Cortex of kidney (tissue), 1 donor: ENCODE measurements at places on chromosomes 3 and 15.

- DNase-seq: no peak
Observed at GRCh38 chr3:127177226-127177625, 15.7 kb upstream of the PRR23E start.

- no peak for DNase-seq
Observed at GRCh38 chr3:107637416-107638183, 114.8 kb downstream of the BBX start.

- no peak for DNase-seq
Observed at GRCh38 chr3:174873832-174874657, 14.9 kb downstream of the NAALADL2 start.

DNA sequence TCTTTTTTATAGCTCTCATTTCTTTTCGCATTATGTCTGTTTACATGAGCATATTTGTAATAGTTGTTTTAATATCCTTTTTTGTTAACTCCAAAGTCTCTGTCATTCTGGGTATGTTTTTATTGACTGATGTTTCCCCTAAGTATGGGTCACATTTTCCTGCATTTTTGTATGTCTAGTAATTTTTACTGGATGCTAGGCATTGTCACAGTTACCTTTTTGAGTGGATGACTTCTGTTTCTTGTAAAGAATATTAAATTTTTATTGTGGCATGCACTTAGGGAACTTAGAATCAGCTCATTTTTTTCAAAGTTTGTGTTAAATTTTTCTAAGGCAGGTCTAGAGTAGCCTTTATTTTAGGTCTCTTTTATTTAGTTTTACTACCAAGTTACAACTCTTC, 40.7 kb downstream of the ANAPC13 start:
- DNase-seq: no peak

GRCh38 chr15:71476823-71477222, 333.5 kb upstream of the NR2E3 start:
- DNase-seq: no peak

DNA sequence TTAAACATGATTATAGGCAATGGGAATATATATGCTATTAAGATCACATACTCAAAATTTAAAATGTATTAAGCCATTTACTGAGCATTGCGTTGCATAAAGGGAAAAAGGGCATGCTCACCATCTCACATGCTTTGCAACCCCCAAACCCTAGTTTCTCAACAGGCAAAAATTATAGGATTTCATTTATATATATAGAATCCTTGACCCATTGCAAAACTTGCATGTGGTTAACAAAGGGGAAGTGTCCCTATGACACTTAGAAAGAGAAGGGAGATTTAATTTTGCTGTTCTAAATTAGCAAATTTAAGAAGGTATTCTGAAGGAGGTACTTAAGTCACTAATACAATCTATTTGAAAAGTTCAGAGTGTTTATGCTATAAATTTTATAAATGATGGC, 837.8 kb downstream of the DIPK2A start:
- DNase-seq: no peak

- DNase-seq: no peak
Observed at GRCh38 chr3:76138921-76139320, 353.6 kb upstream of the ZNF717 start.

GRCh38 chr15:89113296-89114024, 25.2 kb downstream of the ABHD2 start:
- no peak for DNase-seq

DNA sequence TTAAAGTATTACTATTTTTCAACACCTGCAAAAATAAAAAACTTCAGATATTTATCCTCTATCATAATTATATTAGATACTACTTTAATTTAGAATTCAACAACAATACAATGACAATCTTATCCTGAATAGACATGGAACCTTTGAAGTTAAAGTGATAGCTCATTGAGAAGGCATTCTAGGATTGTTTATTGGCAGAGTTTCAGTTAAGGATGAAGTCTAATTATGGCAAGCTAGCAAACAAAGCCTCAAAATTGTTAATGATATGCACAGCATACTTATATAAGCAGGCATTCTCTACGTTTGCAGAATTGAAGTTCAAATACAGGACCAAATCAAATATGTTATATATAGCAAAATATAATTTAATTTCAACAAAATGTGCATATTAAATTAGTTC, 91.2 kb upstream of the ABI3BP start:
- no peak for DNase-seq

DNA sequence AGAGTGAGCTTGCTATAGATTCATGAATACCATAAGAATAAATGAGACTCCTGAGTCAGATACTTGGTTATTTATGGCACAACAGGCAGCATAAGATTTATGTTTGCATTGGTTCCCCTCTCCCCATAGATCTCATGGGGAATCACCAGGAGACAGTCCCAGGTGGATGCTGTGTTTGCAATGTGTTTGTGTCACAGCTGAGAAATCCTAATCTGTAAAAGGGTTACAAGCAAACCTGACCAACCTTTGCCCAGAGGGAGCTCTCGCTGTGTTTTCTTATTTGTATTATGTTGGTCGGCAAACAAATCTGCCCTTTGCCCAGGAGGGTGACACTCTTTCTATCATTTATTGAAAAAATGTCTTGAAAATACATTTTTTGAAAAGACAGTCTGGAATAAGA, 236.2 kb downstream of the ZPLD1 start:
- no peak for DNase-seq

DNA sequence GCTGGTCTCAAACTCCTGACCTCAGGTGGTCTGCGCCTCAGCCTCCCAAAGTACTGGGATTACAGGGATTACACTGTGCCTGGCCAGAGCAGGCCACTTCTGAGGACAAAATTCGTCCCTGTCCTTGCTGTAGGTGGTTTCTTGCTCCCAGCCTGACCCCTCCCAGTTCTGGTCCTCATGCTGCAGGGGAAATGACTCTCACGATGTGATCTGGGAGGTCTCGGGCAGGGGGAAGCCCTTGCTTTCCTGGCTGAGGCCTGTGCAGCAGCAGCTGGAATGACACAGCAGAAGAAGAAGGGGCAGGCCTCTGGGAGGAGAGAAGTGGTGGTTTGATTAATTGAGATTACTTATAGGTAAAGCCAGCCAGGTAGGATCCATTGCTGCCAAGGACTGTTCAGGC, 39.3 kb downstream of the MEGF11 start:
- DNase-seq: no peak

- DNase-seq: no peak
Observed at GRCh38 chr15:40287505-40287904, 4.6 kb upstream of the ANKRD63 start.

DNA sequence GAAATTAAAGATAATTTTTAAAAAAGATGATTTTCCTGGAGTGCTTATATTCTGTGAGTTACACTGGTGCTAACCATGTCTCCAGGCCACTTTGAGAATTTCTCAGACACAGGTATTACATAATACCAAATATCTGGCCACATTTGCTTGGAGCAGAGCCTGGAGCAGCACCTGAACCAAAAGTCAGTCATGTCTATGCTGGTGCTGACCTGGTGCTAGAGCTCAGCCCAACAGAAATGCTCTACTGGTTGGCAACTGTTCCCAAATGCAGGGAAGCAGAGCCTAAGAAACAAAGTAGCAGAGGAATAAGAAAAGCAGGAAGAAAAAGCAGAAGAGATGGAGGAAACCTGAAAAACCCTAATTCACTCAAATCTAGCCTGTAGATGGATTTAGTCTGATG, 135.7 kb upstream of the SLC7A14 start:
- DNase-seq: no peak

GRCh38 chr3:156614642-156615511, 59.5 kb upstream of the TIPARP start:
- DNase-seq: no peak

- DNase-seq: no peak
Observed at GRCh38 chr3:190902292-190902691, 39.8 kb upstream of the GMNC start.

DNA sequence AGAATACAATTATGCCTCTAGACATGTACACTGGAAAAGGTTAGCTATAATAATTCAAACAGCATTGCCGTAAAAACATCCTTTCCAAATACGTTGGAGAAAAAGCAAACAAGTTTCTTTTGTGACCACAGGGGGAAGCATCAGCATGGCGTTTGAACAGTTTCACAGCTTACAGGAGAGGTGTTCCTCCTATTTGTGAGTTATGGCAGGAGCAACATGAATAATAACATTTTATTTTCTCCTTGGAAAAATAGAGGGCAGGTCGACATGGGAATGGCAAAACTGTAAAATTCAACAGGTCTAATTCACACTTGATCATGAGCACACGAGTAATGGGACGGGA, 39.7 kb upstream of the GADL1 start:
- no peak for DNase-seq

DNA sequence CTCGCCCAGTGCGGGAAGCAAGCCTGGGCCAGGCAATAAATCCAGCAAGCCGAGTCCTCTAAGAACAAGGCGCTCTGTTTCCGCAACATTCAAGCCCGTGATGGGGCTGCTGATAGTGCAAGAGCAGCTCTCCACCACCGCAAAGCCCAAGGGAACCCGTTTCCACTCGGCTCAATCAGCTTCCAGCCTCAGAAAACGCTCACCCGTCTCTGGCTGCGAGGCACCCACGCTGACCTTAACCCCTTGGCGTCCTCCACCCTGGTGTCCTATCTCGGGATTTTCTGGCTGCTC, 17.8 kb downstream of the SPATA12 start:
- DNase-seq: no peak

DNA sequence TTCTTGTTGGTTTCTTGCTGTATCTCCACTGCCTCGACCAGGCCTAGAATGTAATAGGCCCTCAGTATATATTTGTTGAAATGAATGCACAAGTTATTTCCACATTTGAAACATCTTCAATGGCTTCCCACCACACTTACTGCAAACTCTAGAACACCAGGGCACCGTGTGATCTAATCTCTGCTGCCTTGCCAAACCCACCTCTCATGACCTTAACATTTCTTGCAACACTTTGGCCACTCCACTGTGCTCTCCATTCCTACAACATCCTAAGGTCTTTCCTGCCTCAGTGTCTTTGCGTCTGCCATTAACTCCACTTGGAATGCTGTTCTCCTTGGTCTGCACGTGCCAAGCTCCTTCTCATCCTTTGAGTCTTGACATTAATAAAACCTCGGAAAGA, 14.1 kb downstream of the FRMD4B start:
- no peak for DNase-seq

DNA sequence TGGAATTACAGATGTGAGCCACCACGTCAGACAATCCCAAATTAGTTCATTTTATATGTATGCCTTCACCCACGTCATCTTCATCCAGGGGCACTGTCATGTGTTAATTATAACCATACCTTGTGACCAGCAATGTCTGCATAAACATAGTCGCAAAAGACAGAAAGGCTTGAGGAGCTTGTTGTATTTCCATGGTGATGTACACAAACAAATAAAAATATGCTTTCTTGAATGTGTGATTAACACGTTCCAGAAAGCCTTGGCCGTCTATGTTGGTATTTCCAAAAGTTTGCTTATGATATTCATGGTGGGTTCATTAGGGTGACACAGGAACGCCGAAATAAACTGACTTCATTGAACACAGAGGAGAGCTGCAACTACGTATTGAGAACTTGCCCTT, 524.7 kb upstream of the ZNF717 start:
- no peak for DNase-seq

- no peak for DNase-seq
Observed at GRCh38 chr3:47890828-47891612, 88.1 kb downstream of the DHX30 start.

DNA sequence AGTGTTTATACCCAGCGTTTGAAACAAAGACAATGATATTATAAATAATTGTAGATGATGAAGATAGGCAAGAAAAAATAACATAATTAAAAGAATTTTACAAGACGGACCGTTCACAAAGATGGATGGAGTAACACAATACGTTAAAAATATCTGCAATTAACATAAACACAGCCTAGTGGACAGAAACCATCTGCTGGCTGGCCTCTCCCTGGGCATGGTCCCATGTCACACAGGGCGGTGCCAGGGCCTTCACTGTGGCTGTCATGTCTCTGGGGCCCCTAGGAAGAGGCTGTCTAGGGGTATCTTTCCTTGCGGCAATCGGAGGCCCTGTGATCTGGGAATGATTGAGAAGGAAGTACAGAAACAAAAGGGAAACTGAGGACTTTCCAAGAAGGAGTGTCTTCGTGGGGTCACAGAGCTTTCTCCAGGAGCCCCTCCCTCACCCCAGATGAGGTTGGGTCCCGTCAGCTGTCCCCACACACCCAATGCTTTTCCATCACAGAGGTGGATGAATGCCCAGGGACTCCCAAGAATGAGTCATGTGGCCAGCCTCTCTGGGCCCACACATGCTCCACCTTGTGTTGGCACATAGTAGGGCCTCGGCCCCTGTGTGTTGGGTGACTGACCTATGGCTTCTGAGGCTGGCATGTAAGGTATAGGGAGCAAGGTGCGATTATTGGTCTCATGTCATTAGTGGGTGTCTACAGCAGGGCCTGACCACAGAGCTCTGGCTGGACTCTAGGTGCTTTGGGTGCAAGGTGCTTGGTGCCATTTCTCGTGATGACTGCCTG, 87.1 kb downstream of the DNAJB8 start:
- DNase-seq: no peak

DNA sequence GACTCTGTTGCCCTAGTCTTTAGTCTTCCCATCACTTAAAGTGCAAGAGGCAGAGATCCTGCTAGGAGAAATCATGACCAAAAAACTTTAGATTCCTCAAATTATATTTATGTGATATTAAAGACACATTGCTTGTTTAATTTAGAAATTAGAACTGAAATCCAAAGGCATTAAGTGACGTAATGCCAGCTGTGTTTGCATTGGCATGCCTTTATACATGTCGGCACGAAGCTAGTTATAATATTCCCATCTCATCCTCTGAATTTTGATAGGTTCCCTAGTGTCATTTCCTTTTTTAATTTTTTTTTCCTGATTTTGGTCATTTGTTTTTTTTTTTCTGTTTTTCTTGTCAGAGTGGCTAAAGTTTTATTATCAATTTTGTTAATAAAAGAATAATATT, 203.5 kb upstream of the ZBTB20 start:
- DNase-seq: no peak

DNA sequence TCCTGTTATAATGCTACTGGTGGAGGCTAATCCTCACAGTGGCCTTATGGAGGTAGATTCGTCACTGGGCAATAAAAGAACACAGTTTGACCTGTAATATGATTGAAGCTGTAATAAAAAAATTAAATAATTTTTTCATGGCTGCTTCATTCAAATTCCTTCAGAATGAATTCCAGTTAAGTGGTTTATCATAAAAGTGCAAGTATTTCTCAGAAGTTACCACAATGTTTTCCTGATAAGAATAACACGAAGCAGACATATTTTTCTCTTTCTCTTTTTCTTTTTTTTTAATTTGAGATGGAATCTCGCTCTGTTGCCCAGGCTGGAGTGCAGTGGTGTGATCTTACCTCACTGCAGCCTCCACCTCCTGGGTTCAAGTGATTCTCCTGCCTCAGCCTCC, 15.6 kb downstream of the B4GALT4 start:
- no peak for DNase-seq
